ENCODE measurements at places on chromosomes 1 and 21. TPM values are rescaled to one million over a fixed set of nuclear protein-coding genes. Genes with fewer than 3 reads are reported as not detected.

DNA sequence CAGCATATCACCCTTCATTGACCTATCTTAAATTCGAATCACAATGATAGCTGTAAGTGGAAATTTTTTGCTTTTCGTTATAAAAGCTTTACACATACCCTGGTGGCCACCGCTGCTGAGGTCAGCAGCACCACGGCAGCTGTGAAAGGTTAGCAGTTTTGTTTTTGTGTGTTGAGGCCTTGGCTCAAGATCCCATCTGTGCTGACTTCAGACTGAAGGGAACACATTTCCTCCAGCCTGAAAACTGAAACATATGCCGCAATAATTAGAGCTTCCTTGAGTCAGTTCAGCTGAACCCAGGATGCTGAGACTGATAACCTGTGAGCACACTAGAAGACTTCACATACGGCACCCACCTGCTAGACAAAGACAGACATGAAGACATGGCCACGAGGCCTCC lies 103.0 kb downstream of the SMYD3 start:
- peak; percentile 44 for DNase-seq

GRCh38 chr1:208254376-208254775 lies 10.2 kb upstream of the PLXNA2 start:
- DNase-seq: no peak

- DNase-seq: no peak
Measured at GRCh38 chr1:202564958-202565495, 145.2 kb downstream of the SYT2 start.

GRCh38 chr1:211735208-211736170 lies 60.1 kb upstream of the NEK2 start:
- no peak for DNase-seq

GRCh38 chr1:43711049-43711448 lies 3.7 kb downstream of the ST3GAL3 start:
- DNase-seq: no peak

Gene C4BPA
- polyA plus RNA-seq: 0.56 TPM

DNA sequence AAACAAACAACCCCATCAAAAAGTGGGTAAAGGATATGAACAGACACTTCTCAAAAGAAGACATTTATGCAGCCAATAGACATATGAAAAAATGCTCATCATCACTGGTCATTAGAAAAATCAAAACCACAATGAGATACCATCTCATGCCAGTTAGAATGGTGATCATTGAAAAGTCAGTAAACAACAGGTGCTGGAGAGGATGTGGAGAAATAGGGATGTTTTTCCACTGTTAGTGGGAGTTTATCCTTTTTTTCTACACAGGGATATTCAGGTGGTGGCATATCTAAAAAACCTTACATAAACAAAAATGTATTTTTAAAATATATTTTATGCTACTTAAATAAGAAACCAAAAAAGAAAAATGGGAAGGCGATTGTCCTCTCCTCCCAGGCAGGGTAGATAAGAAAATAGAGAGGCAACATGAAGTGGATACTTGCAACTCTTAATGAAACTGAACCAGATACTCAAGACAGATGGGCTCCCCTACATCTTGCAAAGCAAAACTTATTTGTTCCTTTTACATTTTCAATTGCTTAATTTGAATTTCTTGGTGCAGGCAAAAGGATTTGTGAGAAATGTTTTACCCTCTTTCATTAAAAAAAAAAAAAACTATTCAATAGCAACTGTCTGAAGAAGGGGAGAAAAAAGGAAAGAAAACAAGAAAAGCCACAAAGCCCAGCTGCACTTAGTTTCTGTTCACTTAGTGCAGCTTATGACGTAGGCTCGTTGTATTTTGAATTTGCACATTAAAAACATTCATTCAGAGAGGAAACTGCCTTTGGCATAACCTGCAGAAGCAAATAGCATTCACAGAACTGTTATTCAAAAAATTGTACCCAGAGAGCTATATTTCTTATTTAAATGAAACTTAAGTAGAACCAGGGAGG lies 36.9 kb upstream of the RGS1 start:
- peak; percentile 70 for DNase-seq

- DNase-seq: no peak
Measured at GRCh38 chr21:28833182-28833581, 159.5 kb downstream of the LTN1 start.

DNA sequence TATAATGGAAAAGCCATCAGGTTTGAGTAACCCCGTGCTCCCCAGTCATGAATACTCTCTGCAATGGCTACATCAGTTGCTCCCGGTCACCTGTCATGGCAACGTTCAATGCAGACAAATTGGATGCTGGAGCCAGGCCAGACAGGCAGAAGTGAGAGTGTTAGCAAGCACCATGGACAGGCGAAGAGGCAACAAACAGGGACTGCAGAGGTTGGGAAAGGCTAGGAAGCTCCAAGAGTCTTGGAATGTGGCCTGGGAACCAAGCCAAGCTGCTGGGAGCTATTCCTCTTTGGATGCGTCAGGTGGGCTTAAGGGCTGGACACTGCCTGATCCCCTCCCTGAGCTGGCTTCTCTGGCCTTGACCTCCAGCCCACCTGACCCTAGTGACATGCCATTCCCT lies 102.9 kb downstream of the ACTL8 start:
- no peak for DNase-seq

DNA sequence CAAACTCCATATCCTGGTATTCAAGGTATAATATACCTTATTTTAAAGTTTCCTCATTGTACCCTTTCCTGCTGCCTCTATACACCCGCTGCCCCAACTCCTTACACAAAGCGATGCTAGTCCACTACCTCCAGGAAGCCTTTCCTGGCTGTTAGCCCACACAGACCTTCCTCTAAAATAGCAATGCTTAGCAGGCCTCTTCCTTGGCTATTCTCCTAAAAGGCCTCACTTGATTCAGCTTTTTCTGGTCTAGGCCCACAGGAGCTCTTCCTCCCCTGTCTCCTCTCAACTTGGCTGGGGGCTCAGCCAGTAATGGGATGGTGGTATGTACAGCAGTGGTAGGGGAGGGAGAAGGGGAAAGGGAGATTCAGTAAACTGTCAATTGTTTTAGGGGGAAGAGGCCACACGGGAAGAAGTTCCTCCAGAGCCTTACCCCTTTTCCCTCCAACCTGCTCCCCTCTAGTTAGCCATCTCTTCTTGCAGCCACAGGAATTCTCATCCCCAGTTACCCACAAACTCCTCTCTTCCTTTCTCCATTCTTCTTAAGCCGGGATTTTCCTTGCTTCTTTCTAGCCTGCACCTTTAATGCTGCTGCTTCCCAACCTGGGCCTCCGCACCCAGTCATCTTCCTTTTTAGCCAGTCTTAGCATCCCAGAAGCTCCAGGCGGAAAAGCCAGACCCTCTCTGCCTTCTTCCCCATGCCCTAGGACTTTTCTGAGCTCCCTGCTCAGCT lies 2.6 kb downstream of the LRRC41 start:
- DNase-seq: peak; percentile 60

Gene GNL2
- polyA plus RNA-seq: 58.2 TPM

Gene SLC37A1
- polyA plus RNA-seq: 2.6 TPM

Gene IFI44L
- polyA plus RNA-seq: 1.2 TPM

Gene CD52
- polyA plus RNA-seq: 5.8 TPM

Gene IGSF3
- 28.2 TPM for polyA plus RNA-seq

Gene PCSK9
- 2.9 TPM for polyA plus RNA-seq

- no peak for DNase-seq
Measured at GRCh38 chr1:161958425-161958824, 65.2 kb downstream of the OLFML2B start.

DNA sequence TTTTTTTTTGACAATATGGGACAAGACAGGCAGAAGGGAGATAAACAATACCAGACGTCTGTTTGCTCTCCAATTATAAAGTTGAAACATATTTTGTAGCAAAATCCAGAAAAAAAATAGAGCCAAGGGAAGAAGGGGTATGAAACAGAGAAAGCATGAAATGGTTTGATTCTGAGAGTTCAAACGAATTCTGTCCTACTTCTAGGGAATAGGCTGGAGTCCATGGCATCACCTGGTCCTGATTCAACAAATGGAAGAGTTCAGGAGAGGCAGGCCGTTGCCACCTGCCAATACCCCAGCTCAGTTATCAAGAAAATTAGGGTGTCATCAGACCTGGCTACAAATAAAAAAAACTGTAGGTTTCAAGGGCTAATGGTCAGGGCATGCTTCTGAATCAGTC lies 71.8 kb downstream of the CLSTN1 start:
- DNase-seq: no peak

DNA sequence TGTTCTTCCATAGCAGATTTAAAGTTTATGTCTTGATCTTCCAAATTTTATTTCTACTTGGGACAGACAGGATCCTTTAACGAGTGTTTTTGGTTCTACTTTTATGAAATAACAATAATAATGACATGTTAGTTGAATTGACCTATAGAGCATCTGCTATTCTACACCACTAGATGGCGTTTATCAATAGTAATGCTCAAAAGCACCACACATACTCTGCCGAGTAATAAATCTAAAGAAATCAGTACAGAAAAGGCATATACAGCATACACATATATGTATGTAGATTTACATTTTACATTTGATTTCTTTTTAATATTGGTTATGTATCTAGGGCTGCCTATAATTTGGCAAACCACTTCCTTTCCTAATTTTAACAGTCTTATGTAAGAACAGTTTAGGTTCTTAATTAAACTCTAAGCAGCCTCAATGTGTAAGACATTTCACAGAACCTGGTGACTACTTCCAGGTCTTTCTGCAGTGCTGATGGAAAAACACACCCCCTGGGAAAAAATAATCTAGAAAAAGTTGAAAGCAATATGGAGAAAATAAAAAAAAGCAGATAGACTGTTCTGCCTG lies 5.9 kb upstream of the SIPA1L2 start:
- DNase-seq: no peak

DNA sequence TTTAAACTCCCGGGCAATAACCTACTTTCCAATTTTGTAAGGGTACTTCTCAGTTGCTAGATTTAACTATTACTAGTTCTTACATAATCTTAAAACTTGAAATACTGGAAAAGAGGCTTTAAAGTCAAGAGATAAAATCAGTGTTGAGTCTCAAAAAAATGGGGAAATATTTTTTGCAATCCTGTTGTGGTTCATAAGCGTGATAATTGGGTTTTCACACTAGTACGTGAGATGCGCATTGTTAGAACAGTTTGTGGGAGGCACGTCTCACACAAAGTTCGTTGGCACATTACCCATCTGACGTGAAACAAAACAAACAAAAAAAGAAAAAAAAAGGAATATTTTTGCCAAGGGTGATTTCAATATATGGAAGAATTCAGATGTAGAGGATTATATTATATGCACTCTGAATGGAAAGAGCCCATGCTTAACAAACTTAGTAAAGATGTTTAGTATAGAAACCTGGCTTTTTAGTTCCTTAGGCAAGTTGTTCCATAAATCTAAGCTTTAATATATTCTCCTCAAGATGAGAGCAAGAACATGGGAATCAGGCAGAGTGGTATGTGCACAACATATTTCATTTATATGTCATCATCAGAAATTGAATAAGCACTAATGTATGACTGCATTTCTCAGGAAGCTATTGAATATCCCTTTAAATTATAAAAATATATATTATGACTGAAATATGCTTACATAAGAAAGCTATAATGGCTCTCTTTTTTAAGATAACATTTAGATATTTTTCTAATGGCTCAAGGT lies 73.9 kb upstream of the TNFSF4 start:
- DNase-seq: no peak

Gene GCSAML
- polyA plus RNA-seq: 0.46 TPM

DNA sequence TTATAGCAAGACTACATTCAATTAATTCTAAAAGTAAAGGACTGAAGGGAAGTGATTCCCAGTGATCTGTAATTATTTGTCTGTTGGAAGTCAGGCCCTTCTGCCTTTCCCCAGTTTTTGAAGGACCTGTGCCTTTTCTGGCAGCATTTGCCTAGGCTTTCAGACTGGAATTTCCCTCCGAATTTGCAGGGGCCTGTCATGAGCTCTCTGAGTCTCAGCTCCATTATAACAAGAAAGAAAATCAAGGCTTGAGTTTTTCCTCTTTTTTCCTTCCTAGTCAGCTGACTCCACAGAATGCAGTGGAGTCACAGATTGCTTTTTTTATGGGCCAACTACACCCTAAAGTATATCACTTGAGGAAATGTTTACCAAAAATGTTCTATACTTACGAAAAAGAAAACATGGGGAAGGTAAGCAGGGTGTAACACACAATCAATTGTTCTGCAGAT lies 1.1 kb downstream of the NR5A2 start:
- no peak for DNase-seq

Gene CASQ2
- 1,033 TPM for polyA plus RNA-seq

Gene CELA3A
- polyA plus RNA-seq: 0.67 TPM

DNA sequence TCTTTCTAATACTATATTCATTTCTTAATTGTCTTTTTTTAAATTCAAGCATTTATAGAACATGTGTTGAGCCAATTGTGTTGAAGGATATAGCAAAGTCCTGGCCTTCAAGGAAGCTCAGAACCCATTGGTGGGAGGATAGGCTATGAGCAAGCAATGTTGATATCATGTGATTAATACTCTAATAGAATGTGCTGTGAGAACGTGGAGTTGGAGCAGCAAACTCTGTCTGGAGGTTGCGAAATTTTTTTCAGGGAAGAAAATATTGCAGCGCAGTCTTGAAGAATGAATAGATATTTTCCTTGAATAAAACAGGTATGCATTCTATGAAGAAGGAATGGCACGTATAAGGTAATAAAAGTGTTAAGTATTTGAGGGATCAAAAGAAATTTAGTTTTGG lies 229.2 kb upstream of the KCNK2 start:
- DNase-seq: no peak

- no peak for DNase-seq
Measured at GRCh38 chr1:8875216-8875861, 3.1 kb downstream of the ENO1 start.

DNA sequence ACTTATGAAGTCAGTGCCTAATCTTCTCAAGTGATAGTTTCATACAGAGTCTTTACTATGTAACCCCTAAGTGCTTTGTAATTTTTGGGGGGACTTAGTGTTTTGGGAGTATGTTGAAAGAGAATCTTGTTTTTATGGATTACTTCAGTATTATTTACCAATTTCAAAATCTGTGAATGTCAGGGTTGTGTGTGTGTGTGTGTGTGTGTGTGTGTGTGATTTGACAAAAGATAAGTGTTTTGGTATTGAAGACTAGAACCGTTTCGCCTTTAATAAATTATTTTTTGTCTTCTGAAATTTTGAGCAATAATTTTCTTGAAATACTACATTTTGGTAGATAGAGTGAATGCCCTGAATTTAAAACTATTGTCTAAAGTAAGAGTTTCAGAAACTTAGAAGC lies 5.8 kb downstream of the MAGI3 start:
- DNase-seq: no peak

GRCh38 chr1:47940779-47941178 lies 56.4 kb downstream of the TRABD2B start:
- no peak for DNase-seq

DNA sequence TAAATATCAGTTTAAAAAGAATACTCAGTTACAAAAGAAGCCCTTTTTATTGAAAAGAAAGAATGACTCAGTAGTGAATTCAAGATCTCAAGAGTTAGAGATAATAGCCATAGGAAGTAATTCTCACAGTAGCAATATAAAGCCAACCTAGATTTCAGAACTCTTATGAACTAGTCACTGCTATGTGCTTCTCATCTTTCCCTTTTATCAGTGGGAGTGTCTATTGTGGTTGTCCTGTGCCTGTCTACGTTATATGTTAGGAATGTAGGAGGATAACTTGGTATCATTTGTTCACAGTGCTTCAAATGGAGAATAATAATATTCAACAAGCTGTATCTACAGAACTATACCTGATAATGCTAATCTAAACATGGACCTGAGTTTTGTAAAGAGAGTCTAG lies 73.1 kb upstream of the RGS21 start:
- DNase-seq: no peak

Gene AUNIP
- 0.62 TPM for polyA plus RNA-seq

Measured in muscle of arm (tissue), 14 donors.